Amygdala (tissue), 56 donors: ENCODE measurements at places on chromosomes 12 and 14.

DNA sequence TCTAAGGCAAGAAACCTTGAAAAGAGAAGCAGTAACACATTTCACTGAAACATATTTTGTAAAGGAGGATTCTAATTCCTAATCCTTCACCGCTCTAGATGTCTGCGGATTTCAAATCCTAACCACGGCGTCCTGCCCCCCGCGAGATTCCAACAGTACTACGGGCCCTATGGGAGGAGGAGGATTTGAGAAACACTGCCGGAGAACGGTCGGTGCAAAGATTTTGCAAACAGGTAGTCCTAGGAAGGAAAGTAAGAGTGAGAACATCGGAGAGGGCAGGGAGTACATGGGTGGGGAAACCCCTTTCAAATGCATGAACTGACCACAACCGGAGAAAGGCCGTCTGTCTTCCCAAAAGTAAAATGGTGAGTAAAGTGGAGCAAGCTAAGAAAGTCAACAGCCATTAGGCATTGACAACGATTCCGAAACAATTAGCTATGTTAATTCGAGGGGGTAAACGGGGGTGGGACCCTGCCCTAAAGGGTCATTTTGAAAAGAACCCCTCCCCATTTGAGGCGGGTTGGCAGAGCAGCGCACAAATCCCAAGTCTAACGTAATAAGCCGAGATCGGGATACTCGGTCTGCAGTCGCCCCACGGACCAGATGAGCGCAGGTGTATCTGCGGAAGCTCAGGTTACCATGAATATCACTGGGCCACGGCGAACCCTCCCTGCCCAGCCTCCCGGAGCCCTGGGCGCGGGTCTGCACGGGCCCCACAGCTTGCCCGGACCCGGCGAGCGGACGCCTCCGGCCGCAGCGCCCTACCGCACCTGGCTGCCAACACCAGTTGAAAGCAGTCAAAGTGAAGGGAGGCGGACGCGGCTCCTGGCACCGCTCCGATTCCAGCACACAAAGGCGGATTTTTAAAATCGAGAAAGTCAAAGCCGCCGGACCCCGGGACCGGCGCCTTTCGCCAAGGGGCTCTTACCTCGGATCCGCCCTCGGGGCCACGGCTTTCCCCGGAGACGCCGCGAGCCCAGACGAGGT, 662 bp downstream of the EPS8 start:
- peak; percentile 36 for DNase-seq

DNA sequence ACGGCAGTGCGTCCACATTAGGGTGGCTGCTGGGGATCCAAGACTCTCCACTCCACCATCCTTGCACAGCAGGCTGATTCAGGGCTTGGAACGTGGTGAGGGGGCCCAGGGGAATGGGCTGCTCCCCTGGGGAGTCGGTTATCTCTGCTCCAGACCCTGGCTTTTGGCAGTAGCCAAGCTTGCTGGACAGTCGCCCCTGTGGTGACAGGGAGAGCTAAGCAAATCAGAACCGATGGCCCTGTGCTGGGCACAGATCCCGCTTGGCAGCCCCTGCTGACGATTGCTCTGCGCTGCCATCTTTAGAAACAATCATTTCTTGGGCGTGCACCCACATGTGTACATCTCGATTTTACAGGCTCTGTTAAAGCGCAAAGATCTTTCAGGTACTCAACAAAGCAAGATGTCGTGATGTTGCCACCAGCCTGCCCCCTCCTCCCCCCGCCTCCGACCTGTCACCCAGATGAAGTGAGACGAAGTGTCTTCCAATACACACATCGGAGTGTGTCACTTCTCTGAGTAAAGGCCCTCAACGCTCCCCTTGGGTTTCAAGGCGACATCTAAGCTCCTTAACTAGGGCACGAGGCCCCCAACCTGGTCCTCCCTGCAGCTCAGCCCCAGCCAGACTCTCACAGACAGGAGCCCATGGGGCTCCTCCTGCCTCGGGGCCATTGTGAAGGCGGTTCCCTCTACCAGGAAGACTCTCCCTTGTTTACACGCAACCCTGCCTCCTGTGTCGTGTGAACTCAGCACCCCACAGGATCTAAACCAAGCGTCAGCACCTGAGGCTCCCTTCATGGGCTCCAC, 55.6 kb downstream of the PITPNM2 start:
- DNase-seq = no peak

GRCh38 chr12:24172031-24172772, 222.7 kb upstream of the SOX5 start:
- no peak for DNase-seq

DNA sequence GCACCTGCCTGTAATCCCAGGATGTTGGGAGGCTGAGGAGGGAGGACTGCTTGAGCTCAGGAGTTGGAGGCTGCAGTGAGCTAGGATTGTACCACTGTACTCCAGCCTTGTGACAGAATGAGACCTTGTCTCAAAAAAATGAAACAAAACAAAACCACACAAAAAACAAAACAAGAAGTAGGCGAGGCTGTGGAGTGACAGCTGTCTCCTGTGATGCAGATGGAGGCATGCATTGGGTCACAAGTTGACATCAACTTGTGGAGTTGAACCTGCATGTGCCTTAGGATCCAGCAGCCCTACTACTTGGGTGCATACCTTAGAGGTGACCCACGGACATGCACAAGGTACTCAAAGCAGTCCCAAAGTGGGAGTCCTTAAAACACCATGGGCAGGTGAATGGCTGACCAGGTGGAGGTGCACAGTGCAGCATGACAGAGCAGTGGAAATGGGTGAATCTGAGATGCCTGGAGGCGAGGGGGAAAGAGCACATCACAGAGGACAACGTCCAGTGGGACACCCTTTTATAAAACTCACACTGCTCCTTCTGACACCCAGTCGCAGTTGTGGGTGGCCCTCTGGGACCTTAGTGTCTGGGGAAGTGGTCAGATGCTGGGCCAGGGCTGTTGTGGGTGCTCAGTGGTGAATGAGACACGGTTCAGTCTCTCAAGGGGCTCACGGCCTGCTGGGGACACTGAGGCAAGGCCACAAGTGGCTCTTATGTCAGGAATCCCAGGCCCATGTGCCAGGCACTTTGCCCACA, 12.7 kb downstream of the PLBD2 start:
- DNase-seq = no peak

- no peak for DNase-seq
Observed at GRCh38 chr12:9797722-9798619, 29.3 kb upstream of the KLRF1 start.

DNA sequence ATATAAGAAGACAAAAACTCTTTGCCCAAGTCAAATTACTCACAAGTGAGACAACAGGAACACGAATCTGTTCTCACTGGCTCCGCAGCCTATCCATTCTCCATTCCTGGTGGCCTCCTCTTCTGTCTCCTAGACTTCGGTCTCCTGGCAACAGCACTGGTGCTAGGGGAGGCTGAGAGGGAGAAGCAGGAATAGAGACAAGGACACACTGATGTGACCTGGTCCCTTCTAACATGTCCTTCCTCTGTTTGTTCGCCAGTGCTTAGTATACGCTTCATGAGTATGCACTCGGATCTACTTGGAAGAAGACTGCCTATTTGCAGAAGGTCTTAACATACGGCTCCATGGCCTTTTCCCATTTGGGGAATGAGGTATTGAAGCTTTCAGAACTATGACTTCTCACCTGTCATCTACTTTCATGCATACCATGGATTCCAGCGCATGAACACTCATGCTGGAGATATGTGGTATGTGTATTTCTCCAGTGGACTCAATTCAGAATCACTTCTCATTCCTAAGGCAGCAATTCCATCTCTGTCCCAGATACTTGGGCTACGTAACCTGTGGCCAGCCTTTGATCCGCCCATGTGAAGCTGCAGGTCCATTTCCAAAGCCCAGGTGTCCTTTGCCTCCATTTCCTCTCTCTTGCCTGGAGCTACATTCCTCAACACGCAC, 33.9 kb downstream of the BHLHE41 start:
- DNase-seq = no peak
